ENCODE measurements at places on chromosomes 3 and 15.

GRCh38 chr3:18790384-18790783 lies 357.9 kb upstream of the KCNH8 start:
- DNase-seq = no peak

DNA sequence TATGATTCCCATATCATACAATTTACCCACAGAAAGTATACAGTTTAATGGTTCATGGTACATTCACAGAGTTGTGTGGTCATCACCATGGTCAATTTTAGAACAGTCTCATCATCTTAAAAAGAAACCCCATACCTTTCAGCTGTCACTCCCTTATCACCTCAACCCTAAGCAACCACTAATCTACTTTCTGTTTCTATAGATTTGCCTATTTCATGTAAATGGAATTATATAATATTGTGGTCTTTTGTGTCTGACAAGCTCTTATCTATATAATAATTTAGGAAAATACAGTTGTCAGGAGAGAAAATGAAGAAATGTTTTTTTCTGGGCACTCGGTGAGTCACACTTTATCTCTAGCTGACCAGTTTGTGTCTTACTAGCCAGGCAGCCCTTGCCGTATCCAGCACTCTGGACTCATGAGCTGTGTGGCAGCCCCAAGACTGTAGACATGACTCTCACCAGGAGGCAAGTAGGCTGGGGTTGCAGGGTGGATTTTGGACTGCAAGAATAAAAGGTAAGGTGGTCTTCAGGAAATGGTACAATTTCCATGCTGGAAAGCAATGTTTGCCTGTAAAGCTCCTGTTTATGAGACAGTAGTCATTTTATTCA lies 234.6 kb downstream of the THRB start:
- DNase-seq = no peak

DNA sequence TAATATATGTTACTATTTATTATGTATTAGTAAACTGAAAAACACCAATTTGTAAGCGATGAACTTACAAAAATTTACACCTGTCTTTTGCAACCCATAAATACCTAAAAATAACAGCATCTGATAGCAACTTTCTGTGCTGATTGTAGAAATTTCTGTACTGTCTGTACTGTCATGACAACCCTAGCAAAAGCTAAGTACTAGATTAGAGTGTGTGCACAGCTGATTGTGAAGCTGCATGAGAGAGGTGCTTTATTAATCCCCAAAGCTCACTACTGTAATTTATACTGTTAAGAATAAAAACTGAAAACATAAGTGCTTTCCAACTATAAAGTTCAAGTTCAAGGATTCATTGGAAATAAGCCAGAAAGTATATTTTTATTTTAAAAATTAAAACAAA lies 815 bp downstream of the BCL2A1 start:
- DNase-seq = no peak

- DNase-seq = no peak
Measured at GRCh38 chr3:53672981-53673380, 173.2 kb downstream of the CHDH start.

DNA sequence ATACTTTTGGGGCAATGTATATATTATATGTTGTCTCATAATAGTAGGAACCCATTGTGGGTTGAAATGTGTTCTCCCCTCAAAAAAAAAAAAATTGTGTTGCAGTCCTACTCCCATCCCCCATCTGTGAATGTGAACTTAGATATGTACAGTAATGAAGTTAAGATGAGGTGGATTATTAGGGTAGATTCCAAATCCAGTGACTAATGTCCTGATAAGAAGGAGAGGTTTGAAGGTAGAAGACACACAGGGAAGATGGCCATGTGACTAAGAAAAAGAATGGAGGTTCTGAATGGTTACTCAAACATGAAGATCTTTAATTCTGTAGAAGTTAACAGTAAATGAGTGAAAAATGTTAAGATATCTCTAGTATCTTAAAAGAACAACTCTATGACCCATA lies 3.0 kb upstream of the ATOSA start:
- no peak for DNase-seq

DNA sequence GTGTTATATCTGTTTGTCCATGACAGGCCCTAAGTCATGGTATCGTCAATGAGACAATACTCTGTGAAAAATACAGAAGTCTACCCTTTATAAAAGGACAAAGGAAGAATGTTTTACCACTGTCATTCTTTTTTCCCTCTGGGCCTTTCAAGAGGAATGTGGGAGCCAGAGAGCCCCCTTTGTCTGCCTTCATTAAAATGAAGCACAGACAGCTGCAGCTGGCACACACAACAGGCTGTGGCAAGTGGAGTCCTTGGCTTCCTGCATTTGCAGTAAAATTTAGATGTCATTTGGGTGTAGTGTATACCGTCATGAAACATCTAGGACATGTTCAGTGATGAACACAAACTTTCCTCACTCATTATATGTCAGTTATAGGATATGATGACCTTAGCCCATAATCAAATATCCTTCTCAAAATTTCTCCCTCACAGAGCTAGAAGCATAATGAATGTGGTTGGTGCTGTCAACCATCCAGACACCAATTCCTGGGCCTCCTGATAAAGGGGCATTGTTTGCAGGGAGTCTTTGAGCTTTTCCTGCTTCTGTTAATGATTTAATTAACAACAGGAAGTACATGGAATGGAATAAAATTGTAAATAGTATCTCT lies 76.4 kb downstream of the DHX36 start:
- DNase-seq = no peak

DNA sequence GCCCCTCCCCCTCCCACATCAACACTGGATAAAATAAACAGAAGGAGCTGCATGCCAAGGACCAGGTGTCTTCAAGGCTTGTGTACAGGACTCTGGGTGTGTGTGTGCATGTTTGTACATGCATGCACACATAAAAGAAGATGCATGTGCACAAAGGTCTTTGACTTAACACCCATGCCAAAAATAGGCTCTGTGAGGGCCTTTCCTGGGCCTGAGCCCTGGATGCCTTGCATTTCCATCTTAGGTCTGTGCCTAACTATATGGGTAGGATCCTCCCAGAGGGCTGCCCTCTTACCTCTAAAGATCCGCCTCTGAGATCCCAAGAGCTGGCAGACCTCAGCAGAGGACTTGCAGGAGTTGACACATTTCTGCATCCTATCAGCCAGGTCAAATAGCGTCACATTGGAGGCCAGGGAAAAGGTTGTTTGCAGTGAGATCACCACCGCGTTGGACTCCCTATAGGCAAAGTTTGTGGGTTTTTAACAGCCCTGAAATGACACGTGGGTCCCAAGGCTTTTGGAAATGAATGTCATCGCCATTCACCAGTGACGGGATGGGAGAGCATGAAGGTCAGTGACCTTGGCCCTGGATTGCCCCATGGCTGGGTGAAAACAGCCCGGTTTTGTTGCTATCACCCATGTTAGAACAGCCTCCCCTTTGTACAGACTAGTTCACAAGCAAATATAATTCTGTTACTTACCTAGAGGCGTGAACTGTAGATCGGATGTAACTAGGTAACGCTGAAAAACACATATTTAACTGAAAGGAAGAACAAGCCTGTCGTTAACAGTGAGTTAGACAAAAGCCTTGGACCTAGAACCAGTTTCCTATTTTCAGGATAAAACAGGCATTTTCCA lies 54.0 kb downstream of the HEG1 start:
- no peak for DNase-seq

GRCh38 chr3:159988617-159989271 lies at the start of gene IL12A:
IL12A (plus strand) TSS chr3:159988835.
- DNase-seq = peak; percentile 92

DNA sequence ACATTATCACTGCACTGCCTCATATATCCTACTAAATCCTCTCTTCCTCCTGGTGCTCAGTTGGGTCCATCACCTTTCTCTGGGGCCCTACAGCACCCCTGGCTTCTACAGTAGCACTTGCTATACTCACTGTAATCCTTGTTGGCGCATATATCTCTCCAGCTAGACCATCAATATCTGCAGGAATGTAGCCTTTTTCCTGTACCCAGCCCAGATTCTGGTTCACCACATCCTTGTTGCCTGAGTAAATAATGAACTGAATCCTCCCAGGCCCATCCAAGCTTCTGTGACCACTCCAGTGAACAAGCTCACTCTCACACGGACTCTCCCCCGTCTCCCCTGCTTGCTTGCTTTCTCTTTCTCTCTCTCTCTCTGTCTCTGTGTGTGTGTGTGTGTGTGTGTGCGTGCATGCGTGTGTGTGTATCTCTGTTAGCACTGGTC lies 62.5 kb upstream of the LIPC start:
- no peak for DNase-seq

DNA sequence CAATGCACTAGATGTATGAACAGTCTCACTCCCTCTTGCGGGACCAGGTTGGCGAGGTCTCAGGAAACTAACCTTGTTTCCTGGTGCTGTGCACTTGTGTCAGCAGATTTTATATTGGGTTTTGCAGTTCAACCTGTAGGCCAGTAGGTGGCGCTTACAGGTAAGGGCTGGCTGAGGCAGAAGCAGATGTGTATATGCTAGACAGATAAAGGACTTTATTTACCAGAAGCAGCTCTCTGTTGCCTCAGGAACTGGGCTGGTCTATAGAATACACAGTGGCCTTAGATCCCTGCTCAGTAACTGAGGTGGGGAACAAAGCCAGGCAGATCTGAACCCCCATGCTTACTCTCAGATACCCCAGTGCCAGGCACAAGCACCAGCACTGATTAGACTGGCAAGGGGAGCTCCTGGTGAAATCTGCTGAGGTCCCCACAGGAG lies 296.8 kb downstream of the DOCK3 start:
- peak; percentile 36 for DNase-seq

GRCh38 chr15:55588815-55589115 lies 620 bp upstream of the PYGO1 start:
- no peak for DNase-seq

DNA sequence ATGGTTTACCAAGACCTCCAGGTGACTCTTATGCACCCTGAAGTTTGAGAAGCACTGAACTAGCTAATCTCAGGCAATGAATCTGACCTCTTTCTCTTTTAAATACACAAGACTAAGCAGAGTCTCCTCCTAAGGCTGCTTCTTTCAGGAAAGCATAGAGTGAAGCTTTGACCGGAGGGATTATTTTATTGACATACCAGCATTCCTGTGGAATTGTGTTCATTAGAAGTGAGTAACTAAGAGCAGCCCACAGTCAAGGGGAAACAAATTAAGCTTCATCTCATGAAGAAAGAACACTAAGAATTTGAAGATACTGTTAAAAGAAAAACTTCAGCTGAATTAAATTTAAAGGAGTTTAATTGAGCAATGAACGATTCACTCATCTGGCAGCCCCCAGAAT lies 963.5 kb downstream of the NTRK3 start:
- no peak for DNase-seq

DNA sequence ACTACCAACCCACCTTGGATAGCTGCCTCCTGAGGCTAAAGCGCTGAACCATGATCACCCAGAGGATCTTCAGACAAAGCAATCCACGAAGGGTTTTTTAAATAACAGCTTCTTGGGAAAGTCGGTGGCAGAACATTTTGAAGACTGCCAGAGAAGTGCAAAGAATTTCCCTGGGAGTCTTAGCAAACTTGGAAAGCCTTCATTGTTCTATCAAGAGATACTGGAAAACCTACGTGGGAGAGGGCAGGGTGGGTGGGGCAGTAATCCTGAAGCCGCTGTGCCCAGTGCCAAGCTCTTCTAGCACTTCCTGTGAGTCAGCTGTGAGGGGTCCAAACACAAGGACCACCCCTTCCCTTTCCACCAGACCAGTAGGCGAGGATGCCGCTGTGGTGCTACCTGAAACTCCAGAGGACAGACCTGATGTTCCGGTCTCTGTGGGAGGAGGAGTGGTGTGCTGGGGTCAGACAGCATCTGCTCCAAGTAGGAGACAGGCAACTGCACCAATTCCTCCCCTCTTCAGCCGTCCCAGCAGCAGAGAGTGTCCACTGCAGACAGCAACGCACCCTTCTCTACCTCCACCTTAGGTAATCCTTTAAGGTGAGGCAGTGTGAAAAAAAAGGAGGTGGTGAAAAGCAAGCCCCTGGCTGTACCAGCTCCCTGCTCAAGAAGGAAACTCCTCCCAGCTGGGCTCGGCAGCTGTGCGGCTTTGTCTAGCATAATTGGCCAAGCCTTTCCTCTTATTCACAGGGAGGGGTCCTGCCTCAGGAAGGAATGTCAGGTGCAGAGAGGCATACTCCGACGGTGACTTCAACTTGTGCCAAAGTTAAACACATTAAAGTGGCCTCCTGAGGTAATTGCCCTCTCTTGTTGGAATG lies 99.0 kb downstream of the TMCC1 start:
- DNase-seq = no peak

- no peak for DNase-seq
Measured at GRCh38 chr3:183324083-183324482, 71.0 kb downstream of the B3GNT5 start.

DNA sequence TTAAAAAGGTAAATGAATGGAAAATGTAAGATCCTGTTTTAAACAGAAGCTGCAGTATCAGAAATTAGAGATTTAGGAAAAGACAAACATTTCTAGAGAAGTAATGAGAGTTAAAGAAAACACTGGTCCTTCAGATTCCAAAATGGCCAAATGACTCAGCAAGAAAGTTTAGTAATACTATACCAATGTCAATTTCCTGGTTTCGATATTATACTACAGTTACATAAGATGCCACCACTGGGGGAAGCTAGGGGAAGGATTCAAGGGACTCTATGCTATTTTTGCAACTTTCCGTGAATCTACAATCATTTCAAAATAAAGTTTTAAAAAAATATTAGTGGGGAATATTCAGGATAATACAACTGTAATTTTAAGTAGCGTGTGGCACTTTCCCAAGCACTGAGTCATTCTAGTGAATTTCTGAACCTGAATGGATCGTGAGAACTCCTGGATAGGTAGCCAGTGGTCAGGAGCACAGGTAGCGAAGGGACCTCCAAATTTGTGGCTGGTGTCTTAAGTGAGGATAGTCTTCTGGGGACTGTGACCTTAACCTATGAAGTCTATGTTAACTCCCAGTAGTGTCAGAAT lies 37.6 kb downstream of the TMCC1 start:
- DNase-seq = no peak

- no peak for DNase-seq
Measured at GRCh38 chr15:85598718-85599398, 195.9 kb downstream of the KLHL25 start.

GRCh38 chr3:66856533-66856932 lies 141.6 kb upstream of the KBTBD8 start:
- DNase-seq = no peak

DNA sequence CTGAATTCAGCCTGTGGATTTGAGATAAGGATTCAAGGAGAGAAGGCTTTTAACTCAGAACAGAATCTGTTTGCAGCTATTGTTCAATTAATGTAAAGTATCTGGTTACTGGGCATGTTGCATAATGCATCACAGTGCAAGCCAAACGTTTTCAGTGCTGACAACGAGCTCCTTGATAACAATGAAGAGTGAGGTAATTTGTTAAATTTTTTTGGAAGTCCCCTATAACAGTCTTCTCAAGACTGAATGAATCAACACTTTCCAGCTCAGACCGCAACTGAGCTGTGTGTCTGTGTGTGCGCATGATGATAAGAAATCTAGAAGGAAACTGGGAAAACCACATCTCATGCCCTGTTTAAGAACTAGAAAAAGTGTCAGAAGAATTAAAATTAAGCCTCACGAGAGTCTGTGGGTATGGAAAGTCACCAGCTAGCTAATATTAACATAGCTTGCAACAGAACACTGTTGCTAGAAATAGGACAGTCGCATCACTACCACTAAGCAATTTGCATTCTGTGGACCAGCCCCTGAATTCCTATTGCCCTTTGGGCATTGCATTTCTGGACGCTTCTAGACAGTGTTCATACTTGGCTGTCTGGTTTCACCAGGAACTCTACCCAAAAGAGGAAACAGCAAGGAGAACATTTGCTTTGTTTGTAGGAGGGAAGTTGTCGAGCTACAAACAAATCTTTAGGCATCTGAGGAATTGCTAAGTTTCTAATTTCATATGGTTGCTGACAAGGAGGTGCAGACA lies 43.7 kb upstream of the ATP2C1 start:
- peak; percentile 13 for DNase-seq

GRCh38 chr15:48806151-48806550 lies 4.7 kb downstream of the CEP152 start:
- no peak for DNase-seq

GRCh38 chr3:48528754-48529153 lies 24.8 kb upstream of the SHISA5 start:
- DNase-seq = no peak

Measured in stimulated activated effector memory CD8-positive, alpha-beta T cell treated with anti-CD3 and anti-CD28 coated beads, Interleukin-12 subunit alpha, Interleukin-12 subunit beta, amount 100 ng/mL, for 72 hours (primary cell).